Omental fat pad (tissue), 4 donors: ENCODE measurements at places on chromosomes 1 and 21.
A peak's percentile ranks its signal among the peaks of the same experiment; 100 is the strongest.

DNA sequence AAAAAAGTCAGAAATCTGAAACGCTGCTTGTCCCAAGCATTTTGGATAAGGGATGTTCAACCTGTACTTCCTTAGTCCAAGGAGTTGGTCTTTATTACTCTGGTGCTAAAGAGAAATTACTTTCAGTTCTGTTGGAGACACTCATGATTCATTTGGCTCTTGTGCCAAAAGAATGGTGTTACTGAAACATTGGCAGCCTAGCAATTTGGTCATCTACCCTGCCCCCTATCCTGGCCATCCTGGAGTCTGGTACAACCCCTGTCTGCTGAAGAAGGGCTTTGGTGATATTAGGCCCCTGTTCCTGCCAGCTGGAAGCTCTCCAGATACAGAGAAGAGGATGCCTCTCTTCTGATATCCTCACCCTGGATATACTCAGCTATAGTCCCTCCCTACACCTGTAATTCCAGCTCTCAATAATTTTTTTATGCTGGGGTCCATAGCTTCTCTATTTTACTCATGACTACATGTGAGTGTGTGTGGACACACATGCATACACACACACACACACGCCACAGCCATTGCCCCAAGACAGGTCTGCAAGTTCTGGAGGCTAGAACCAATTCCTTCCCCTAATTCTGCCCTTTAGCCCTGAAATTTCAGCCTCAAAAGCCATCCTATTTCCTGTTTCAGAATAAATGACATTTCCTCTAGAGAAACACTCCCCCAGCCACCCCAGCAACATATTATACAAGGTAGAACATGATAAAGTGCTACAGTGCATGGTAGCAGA is 40.0 kb downstream of the LHX8 start:
- no peak for DNase-seq

DNA sequence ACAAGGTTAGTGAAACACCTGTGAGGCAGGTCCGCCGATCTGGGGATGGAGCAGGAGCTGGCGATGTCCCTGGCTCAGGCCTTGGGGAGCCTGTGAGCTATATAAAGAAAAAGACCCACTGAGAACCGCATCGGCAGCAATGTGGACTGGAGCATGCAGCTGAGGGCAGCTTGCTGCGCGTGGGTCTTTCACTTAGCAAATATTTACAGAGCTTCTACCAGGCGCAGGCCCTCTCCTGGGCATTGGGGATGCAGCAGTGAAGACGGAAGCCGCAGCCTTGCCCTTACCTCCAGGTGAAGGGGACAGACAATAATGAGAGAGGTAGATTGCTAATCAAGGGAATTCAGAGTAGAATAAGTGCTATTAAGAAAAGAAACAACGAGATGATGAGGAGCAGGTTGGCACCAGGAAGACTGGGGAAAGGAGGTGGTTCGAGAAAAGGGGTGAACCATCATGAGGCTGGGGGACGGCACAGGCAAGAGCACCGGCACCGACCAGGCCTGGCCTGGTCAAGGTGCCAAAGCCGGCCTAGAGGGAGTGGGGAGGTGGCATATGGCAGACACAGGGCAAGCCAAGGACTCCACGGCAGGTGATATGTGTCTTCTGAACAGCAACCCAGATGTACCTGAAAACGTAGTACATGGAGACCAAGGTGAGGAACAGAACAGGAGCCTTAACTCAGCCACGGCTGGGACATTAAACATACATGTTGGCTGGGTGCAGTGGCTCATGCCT is 60.7 kb upstream of the PAX7 start:
- DNase-seq, result no peak

GRCh38 chr1:86502721-86503405 is 34.1 kb downstream of the CLCA1 start:
- no peak for DNase-seq

DNA sequence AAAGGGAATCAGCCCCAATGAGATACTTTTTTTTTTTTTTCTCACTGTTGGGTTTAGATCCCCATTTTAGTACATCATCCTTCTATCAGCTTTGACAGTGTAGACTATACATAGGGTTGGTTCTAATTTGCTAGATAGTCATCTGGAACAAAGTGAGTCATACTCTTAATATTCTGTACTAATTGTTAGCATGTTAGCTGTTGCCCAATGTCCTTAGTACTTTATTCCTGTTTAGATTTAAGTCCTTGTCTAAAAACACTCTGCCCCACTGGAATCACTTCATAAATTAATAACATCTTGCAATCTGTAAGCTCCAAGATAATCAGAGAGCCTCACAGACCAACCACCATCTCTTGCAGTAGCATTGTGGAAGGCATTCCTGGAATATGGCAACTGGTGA is 209.8 kb upstream of the KIAA0040 start:
- DNase-seq, result no peak

- no peak for DNase-seq
Measured at GRCh38 chr1:21018673-21019072, 158.0 kb downstream of the EIF4G3 start.

DNA sequence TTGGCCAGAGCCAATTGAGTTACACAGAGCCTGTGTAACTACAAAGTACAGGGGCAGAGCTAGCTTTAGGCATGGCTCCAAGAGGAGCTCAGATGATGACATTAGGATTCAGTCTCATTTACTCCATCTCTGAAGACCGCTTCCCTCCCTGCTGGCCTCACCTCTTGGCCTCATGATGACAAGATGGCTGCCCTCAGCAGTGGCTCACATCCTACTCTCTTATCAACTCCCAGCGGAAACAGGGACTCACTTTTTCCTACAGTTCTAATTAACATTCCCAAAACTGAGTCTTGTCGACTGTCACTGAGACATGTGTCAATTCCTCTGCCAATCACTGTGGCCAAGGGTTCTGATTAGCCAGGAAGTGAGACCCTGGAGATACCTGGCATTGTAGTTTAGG is 59.4 kb upstream of the ECE1 start:
- DNase-seq, result no peak

DNA sequence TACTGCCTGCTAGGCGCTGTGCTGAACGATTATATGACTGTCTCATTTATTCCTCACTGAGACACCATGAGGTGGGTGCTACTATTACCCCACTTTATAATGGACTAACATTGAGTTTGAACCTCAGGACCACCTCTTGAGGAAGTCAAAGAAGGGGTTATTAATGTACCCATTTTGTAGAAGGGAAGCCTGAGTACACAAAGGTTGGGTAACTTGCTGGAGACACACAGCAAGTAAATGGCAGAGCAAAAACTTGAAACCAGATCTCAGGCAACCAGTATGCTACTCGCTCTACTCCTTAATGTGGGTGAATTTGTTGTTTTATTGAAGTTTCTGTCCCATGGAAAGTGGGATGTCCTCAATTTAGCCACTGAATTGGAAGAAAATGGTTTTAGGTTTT is 30.1 kb downstream of the KCNA10 start:
- no peak for DNase-seq

GRCh38 chr1:115879977-115880376 is 39.1 kb upstream of the NHLH2 start:
- DNase-seq, result no peak

DNA sequence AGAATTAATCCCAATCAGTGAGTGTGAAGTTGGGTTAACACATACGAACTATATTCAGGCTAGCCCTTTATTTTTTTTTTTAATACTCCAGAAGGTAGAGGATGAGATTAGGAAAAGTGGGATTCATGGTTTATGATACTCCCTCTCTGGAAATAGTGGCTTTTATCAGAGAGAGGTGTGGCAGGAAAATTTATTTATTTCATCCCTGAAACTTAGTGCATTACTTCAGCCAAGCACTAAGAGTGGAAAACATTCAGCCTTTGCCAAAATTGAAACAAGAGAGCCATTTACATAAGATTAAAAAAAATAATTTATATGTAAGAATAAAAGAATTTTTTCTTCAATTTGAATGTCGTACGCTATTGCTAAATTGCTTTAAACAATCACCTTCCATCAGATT is 35.0 kb downstream of the MTR start:
- DNase-seq, result no peak

- no peak for DNase-seq
Measured at GRCh38 chr1:211752317-211752716, 76.9 kb upstream of the NEK2 start.

- DNase-seq, result no peak
Measured at GRCh38 chr1:59997479-59998115, 71.0 kb upstream of the CYP2J2 start.

DNA sequence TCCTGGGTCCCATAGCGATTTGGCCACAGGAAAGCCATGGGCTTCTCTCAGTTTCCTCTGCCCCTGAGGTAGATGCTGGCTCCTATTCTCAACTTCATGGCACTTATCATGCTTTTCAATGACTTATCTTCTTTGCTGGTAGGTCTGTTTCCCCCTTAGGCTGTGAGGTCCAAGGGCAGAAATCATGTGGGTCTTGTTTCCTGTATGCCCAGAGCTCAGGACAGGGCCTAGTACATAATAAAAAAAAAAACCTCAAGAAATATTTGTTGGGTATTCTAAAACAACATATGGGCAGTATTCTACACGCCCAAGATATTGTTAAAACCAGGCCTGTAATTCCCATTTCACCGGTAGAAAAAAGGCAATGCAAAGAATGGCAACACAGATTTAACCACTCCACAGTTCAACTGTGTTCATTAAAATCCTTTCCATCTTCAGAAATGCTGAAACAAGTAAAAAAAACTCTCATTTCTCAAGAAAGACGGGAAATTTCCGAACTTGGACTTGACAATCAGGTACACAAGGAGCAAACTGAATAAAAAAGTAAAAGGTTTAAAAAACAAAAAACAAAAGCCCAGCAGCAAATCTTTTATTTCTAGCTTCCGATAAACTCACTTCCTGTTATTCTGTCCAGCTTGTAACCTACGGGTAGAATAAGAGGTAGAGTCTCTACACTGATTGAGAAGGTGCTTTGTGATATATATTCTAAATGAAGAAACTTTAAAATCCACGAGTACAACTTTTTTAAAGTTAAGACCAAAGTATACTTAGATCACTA is 6.3 kb upstream of the TDRD10 start:
- DNase-seq, result no peak

DNA sequence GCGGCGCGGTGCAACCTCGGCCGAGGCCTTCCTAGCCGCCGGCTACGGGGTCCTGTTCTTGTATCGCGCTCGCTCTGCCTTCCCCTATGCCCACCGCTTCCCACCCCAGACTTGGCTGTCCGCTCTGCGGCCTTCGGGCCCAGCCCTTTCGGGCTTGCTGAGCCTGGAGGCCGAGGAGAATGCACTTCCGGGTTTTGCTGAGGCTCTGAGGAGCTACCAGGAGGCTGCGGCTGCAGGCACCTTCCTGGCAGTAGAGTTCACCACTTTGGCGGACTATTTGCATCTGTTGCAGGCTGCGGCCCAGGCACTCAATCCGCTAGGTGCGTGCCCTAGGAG is 379 bp downstream of the PPCS start:
- DNase-seq, result peak; percentile 25

GRCh38 chr1:196910215-196910614 is 22.4 kb downstream of the CFHR4 start:
- DNase-seq, result no peak

- no peak for DNase-seq
Measured at GRCh38 chr1:63575340-63575826, 17.8 kb upstream of the PGM1 start.

DNA sequence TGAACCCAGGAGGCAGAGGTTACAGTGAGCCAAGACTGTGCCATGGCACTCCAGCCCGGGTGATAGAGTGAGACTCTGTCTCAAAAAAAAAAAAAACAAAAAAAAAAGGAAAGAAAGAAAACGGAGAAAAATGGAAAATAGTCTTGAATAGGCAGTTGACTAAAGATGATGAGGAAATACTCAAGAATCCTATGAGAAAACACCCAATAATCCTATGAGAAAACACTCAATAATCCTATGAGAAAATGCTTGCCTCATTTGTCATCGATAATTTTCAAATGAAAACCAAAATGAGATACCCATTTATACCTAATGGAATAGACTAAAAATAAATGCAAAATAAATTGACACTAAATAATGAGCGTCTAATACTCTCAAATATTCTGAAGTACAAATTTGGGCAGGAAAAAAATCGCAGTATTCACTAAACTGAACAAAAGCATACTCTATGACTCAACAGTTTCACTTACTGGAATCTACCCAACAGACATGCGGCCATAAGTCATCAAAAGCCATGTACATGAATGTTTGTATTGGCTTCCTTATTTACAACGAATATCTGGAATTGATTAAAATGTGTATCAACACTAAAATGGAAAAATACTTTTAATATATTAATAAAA is 733.9 kb upstream of the CHRM3 start:
- DNase-seq, result no peak

GRCh38 chr1:5634893-5635292 is 357.3 kb downstream of the NPHP4 start:
- no peak for DNase-seq

DNA sequence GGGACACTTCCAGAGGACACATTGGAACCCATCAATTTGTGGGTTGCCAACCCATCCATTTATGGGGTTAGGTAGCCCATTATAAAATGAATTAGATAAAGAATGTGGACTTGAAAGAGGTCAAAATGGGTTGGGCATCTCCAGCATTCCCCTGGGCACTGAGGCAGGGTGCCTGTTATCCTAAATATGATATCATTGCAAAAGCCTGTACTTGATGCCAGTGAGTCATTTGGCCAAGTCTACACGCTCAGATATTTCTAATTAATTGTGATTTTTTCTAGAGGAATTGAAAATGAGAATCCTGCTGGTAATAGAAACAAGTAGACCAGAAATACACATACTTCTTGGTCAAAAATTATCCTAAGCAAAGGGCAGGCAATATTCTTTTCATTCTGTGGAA is 21.9 kb upstream of the NBL1 start:
- no peak for DNase-seq

- DNase-seq, result no peak
Measured at GRCh38 chr1:30403061-30403645, 320.2 kb downstream of the MATN1 start.

DNA sequence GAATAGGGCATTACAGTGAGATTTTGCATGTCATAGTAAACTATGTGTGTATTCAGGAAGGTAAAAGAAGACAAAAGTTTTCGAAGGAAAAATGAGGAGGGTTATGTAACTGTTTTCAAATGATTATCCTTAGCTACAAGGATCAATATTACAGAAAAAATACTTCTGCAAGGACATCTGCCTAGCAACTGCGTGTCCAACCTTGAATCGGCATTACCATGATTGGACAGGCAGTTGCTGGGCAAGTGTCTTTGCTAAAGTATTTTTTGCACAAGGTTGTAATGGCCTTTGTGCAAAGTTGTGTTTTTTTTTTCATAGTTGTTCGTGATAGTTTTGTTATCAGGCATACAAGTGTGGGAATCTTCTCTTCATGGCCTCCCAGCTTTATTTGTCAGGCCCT is 136.8 kb downstream of the FASLG start:
- no peak for DNase-seq

GRCh38 chr1:238485057-238485911 is 594.6 kb upstream of the ZP4 start:
- DNase-seq, result no peak

GRCh38 chr1:166925810-166926478 is 49.4 kb downstream of the ILDR2 start:
- no peak for DNase-seq
